ENCODE measurements at places on chromosomes 1 and 21.
A peak's percentile ranks its signal among the peaks of the same experiment; 100 is the strongest.

DNA sequence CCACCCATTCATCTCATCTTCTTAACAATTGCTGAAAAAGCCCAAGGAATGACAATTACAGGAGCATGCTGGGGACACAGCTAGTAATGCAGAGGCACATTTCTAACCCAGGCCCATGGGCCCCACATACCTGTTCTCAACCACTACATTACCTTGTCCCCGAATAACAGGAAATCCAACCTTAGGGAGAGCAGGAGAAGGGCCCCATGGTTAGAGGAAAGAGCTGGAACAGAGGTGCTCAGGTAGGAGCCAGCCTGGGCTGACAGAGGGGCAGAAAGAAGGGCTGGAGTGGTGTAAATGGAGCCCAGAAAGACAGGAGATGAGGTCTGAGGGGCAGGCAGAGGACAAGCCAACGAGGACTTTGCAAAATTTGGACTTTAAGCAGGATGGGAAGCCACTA is 11.4 kb upstream of the S100A8 start:
- no peak for DNase-seq

DNA sequence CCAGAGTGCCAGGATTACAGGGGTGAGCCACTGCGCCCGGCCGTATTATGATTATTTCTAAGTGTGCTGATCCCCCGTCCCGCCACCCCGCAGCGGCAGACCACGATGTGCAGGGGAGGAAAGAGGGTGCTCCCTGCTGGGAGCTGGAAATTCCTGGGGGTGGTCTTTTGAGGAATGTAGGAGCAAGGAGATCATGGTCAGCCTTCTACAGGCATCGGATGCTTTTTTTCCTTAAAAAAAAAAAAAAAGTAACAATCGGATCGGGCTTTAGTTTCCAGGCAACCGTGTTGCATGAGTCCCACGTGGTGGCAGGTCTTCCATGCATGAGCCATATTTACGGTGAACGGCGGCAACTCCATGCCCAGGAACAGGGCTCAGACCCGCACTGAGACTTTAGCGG is 74.2 kb upstream of the COX20 start:
- no peak for DNase-seq

DNA sequence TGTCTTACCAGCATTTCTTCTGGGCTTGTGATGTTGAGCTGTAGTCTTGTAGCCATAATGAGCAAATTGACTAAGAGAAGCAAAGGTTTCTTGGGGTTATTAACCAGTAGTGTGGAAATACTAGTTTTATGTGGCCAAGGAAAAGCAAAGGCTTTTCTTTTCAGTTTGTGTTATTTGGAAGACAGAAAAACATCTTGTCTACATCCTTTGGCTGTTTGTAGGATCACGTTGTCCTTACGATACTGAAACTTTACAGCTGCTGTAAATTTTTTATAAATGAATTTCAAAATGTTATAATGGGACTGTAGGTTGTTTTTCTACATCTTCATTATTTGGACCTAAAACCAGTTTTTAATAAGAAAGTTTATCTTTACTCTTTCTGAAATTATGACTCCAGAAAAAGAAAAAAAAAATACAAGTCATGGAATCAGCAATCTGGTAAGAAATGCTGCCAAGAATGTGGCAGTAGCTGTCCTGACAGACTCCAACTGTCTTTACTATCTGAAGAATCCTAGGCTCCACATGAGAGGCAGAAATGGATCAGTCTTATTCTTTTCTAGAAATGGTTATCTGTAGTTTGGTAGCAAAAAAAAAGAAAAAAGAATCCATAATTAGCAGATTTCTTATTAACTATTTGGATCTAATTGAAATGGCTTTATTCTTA is 41.6 kb upstream of the QSOX1 start:
- DNase-seq, result peak; percentile 13

GRCh38 chr1:203691447-203691846 is 64.8 kb downstream of the ATP2B4 start:
- DNase-seq, result no peak

- no peak for DNase-seq
Observed at GRCh38 chr1:97245682-97246081, 524.1 kb downstream of the PTBP2 start.

DNA sequence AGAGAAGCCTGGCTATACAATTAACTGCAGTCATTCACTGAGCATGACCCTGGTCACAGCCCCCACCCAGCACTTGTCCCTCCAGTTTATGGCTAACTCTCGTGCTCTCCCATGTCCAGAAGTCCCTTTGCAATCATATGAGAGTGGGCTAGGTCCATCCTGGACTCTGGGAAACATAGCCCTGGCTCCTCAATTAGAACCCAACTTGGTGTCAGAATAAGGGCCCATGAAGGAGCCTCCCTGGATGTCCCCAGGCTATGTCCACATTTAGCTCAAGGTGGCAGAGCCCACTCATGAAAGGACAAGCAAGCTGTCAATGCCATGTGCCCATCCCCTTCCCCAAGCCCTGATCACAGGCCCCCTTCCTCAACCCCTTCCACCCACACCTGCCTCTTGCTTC is 27.4 kb upstream of the HPDL start:
- DNase-seq, result no peak

DNA sequence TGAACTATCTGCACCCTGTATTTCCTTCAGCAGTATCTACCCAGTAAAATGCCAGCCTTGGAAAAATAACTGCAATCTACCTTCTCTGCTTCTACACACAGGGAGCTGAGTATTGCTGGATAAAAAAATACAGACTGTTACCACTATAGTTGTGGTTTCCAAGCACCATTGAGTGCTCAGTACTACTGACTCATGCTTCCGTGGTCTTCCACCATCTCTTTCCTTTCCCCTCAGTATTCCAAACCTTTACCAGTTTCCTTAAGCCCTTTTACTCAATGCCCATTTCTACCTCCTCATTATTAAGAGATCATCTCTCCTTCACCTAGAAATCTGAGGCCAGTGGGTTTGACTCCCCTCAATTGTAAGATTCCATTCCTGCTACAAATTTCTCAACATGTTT is 23.8 kb downstream of the GLMN start:
- no peak for DNase-seq

- DNase-seq, result no peak
Observed at GRCh38 chr1:41883507-41883906, 35.2 kb downstream of the HIVEP3 start.
